Activated CD8-positive, alpha-beta memory T cell treated with anti-CD3 and anti-CD28 coated beads for 4 hours (primary cell): ENCODE measurements at places on chromosomes 1 and 21.
A peak's percentile ranks its signal among the peaks of the same experiment; 100 is the strongest.

- DNase-seq = no peak
Observed at GRCh38 chr1:37001703-37002102, 32.6 kb downstream of the GRIK3 start.

GRCh38 chr21:45080639-45081414 lies 6.4 kb downstream of the ADARB1 start:
- no peak for DNase-seq

DNA sequence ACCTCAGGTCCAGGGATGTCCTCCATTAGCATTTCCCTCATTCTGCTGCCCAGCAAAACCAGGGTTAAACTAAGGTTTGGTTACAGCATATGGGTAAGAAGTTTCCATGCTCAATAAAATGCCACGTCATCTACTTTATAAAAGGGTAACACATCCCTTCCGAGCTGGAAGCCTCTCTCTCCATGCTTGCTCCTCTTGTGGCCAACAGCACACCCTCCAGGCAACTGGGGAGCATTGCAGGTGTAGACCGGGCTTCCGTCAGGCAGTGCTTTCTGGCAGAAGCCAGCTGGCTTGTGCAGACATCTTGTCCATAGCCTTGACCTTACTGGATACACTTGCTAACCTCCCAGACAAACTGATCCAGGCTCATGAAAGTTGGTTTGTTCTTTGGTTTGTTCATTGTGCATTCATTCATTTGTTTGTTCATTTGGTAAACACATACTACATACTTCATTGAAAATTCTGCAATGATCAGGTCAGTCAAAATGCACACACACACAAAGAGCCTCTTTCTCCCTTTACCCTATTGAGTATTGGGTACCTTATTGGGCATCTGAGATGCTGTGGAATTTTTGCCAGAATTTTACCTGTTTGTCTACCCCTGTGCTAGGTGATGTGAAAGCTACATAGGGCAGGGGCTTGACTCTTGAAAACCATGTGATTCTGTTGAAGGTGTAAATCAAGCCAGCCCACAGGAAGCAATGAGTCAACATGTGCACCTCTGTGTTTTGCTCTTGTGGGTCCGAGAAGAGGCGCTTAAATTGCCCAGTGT lies 422.8 kb downstream of the CAMTA1 start:
- no peak for DNase-seq

- DNase-seq = peak; percentile 48
Observed at GRCh38 chr1:244074559-244075171, 23.6 kb downstream of the ZBTB18 start.

DNA sequence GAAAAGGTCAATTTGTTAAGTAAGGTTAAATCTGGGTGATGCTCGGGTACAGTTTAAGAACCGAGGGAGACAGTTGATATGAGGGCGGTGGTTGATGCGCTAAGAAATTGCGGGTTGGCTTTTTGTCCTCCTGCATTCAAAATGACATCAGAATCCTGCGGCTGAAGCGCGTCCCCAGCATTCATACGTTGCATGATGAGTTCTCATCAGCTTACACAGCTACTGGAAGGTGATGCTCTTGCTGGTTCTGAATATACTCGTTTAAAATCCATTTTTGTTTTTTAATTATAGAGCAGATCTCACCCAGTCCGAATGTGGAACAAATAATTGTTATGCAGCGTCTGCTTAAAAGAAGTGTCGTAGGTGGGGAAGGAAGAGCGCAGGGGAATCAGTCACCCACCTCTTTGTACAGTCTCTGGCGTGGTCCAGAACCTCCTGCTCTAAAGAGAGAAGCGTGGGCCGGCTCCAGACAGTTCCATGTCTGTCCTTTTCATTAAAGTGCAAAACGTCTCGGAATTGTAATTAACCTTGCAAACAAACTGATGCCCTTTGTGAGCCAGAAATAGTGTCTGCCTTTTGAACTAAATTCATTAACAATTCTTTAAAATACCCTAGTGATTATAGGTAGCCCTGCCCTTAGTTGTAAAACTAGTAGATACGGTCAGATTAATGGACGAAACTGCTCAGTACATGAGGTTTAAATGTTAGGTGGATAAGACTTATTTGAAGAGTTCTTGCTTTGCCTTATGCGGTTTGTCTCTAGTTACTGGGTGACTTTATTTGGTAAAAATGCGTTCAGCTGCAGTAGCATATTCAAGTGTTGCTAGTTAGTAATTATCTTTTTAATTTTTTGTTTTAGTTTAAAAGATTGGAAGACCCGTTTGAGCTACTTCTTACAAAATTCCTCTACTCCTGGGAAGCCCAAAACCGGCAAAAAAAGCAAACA lies 741 bp downstream of the RGS2 start:
- DNase-seq = no peak

- no peak for DNase-seq
Observed at GRCh38 chr1:110011527-110012041, 22.8 kb upstream of the STRIP1 start.

DNA sequence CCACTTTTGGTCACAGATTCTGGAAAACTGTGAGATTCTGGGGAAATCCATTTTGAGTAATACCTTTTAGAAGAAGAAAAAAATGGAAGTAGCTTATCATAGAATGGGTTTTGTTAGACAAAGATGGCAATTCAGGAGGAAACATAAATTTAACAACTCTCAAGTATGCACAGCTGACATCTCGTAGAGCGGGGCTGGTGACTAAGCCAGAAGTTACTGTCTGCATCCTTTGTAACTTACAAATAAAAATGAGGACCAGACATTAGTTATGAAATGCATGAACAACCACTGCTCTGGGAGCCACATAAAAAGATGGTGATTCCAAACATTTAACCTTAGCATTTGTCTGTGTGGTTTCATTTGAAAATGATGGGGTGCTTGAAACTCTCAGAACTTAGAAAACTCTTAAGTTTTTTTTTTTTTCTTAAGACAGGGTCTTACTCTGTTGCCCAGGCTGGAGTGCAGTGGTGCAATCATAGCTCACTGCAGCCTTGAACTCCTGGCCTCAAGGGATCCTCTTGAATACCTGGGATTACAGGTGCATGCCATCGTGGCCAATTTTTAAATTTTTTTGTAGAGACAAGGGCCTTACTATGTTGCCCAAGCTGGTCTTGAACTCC lies 49.2 kb upstream of the ATP5PO start:
- no peak for DNase-seq

- DNase-seq = no peak
Observed at GRCh38 chr21:43343095-43343991, 83.6 kb downstream of the SIK1 start.

GRCh38 chr1:7869136-7869920 lies 16.5 kb upstream of the UTS2 start:
- DNase-seq = no peak

GRCh38 chr1:238451781-238452310 lies 561.1 kb upstream of the ZP4 start:
- no peak for DNase-seq

- DNase-seq = no peak
Observed at GRCh38 chr1:77926561-77927357, 38.3 kb downstream of the NEXN start.

DNA sequence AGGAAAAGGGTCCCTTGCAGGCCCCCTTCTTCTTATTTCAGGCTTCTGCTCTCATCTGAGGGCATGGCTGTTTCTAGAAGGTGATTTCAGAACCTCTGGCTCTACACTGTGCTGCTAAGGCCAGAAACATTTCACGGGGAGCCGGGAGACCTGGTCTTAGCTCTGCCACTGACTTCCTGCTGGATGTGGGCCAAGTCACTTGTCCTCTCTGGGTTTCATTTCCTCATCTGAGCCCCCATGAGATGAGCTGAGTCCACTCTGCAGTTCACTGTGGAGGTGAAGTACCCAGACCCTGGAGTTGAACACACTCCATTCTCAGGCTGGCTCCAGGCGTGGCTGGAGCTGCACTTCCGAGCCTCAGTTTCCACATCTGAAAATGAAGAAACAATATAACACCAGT lies 2.1 kb downstream of the PADI1 start:
- DNase-seq = no peak

DNA sequence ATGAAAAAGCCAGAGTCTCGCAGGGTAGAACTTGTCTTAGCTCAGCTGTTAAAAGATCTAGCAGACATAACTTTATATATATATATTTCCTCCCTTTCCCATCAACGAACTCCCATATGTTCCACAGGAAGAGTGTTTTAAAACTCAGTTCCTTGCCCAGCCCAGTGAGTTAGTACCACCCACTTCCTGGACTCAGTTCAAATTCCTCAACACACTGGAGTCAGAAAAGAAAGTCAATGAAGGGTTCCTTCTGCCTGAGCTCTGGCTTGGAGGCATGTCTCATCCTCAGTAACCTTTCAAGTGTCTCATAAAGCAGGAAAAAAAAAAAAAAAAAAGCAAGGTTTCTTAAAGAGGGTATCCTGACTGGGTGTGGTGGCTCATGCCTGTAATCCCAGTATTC lies 15.6 kb downstream of the TPM3 start:
- DNase-seq = no peak

GRCh38 chr1:164702216-164702615 lies 143.2 kb downstream of the PBX1 start:
- DNase-seq = no peak

- no peak for DNase-seq
Observed at GRCh38 chr21:42174173-42174572, 44.8 kb upstream of the ABCG1 start.

DNA sequence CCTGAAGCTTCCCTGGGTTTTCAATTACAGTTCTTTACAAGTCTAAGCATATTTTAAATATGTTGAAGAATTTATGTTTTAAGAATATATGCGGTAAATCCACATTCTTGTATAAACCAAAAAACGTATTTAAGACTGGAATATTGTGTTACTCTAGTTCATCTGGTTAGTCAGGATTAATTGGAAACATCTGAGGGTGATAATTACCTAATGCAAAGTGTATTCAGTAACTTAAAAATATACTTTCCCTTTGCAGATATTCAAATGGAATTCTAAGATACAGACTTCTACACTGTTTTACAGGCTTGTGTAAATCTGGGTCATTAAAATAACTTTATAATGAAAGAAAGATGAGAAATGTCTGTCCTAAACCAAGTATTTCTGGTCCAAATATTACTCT lies 302.0 kb downstream of the VAV3 start:
- DNase-seq = no peak

DNA sequence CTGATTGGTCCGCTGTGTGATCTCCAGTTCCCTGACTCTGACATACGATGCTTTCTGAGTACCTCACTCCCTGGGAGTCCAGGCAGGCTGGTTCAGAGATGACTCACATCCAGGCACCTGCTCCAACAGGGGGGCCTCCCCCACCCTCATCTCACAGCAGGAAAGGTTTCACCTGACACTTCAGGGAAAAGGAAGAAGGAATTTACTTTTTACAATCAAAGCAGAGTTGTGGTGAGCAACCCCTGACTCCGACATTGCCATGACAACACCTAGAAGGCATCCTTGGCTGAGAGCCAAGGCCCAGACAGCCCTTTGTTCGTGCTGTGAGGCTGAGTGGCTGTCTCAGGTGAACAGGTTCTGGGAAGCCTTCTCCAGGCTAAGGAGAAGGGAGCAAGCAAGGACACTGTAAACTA lies 164.6 kb upstream of the GJB5 start:
- DNase-seq = no peak

GRCh38 chr1:227437495-227438008 lies 119.3 kb upstream of the CDC42BPA start:
- DNase-seq = no peak

GRCh38 chr1:205935869-205936268 lies 7.4 kb downstream of the SLC26A9 start:
- no peak for DNase-seq

DNA sequence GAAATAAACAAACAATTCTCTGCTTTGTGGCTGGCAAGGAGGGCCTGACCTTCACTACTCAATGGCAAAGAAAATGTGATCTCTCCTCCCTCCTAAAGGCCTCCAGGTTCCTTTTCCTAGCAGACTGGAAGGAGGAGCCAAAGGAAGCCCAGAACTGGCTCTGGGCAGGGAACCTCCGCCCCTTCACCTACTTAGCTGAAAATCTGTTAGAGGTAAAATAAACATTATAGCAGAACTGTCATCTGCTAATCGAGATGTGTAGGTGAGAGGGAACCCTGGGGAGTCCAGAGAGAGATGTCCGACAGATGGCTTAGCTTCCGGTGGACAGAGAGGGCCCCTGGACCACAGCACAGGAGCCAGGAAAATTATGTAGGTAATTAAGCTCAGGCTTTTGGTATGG lies 75.2 kb upstream of the KCNA3 start:
- no peak for DNase-seq

- DNase-seq = no peak
Observed at GRCh38 chr1:45586769-45587168, 2.9 kb downstream of the NASP start.

- peak; percentile 16 for DNase-seq
Observed at GRCh38 chr1:174021591-174022079, 522 bp downstream of the RC3H1 start.

GRCh38 chr1:93525431-93525830 lies 77.5 kb downstream of the FNBP1L start:
- DNase-seq = no peak

DNA sequence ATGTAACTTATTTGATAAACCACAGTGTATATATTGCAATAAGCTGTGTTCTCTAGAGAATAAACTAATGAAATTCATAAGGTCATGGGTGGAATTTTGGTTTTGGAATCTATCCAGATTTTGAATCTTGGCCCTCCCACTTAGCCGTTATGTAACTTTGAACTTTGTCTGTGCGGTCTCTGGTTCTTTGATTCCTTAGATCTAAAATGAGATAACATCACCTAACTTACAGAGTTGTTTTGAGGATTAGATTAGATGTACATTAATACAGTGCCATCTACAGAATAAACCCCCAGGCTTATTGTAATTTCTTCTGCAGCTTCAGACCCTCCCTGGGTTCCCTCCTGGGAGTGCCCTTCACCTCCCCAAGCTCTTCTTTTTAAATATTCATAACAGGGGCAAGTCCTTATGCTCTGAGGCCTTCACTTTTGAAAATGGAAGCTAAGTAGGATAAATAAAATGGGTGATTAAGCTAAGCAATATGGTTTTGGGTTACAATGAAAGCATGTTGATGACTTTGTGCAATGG lies 124.3 kb downstream of the ATG4C start:
- no peak for DNase-seq

DNA sequence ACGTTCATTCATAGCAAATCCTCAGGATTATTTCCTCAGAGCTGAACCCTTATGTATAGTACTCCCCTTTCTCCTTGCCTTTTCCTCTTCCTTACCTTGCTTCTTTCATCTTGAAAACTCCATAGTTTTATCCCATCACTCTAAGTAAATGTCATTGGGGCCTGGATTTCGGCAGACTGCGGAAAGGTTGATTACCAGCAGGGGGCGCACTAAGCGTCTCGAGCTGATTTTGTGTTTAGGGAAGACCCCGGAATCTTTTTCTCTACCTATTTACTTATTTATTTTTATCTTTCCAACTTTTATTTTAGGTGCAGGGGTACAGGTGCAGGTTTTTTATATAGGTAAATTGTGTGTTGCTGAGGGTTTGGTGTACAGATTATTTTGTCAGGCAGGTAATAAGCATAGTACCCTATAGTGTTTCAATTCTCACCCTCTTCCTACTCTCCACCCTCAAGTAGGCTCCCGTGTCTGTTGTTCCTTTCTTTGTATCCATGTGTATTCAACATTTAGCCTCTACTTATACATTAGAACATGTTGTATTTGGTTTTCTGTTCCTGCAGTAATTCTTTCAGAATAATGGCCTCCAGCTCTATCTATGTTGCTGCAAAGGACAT lies 11.4 kb upstream of the MTARC1 start:
- DNase-seq = no peak
